ENCODE measurements at places on chromosomes 5 and 9.
A peak's percentile ranks its signal among the peaks of the same experiment; 100 is the strongest.

DNA sequence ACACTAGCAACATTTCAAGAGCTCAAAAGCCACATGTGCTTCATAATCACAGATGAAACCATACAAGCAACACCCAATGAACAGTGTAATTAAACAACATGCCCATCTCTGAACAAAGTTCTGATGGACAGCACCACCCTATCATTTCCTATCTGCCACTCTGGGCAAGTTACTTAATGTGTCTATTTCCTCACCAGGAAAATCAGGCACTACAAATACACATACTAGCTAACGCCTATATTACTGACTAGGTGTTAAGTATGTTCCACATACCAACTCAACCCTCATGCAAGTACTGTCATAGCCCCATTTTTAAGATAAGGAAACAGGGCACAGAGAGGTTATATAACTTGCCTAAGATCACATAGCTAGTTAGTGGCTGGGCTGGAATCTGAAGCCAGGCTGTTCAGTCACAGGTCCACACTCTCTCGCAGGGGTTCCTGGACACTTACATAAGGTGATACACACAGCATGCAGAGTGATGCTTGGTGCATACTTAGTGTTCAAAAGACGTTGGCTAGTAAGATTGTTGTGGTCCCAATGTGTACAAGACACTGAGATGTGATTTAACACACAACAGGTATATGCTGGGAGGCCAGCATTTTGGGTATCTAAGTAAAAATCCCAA, 24.2 kb downstream of the CORO2A start:
- DNase-seq, result no peak

GRCh38 chr9:122827761-122828093, 661 bp downstream of the PDCL start:
- no peak for DNase-seq

- DNase-seq, result no peak
Measured at GRCh38 chr5:84260939-84261338, 123.7 kb downstream of the EDIL3 start.

DNA sequence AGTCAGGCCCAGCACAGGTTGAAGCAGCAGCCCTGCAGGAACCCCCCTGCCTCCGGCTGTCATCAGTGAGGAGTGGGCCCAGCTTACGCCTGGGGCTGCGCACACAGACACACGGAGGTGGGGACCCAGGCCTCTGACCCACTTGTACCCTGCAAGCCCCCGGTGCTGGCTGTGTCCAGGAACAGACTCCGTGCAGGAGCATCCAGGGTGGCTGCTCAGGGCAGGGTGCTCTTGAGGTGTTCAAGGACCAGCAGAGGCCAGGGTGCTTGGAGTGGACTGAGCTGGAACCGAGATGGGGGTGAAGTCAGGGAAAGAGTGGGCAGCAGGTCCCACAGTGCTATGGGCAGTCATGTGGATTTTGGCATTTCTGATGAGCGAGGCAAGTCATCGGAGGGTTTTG, 199.5 kb downstream of the CACNA1B start:
- DNase-seq, result no peak

- DNase-seq, result no peak
Measured at GRCh38 chr9:129476821-129477611, 143.9 kb downstream of the C9orf50 start.

DNA sequence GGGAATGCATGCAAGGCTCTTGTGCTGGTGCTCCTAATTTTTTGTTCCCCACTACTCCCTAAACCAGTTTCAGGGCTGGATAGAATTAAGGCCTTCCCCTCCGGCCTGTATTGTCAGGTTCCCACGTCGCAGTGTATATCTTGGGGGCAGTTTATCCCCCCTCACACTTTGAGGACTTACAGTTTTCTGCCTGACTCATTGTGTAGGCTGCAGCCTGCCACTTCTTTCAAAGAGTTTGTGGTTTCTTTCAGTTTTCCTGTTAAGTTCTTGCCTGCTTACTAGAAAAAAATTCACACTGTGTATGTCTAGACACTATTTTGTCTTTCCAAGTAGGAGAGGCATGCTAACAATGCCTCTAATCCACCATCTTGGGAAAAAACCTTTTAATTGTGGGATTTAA, 28.4 kb upstream of the BTNL3 start:
- no peak for DNase-seq

DNA sequence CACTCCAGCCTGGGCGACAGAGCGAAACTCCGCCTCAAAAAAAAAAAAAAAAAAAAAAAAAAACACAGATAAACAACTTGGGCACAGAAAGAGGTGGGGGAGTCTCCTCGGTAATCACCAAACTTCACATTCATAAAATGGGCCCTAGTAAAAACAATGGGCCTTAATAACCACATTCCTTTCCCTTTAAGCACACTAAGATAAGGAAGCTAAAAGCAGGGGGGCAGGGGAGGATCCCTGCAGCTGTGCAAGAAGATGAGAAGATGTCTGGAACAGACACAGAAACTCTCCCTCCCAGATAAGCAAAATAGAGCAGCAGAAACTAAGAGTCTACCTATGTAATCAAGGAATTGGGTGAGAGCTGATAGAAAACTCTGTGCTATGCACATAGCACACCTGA, 111.2 kb upstream of the FAM174A start:
- no peak for DNase-seq

DNA sequence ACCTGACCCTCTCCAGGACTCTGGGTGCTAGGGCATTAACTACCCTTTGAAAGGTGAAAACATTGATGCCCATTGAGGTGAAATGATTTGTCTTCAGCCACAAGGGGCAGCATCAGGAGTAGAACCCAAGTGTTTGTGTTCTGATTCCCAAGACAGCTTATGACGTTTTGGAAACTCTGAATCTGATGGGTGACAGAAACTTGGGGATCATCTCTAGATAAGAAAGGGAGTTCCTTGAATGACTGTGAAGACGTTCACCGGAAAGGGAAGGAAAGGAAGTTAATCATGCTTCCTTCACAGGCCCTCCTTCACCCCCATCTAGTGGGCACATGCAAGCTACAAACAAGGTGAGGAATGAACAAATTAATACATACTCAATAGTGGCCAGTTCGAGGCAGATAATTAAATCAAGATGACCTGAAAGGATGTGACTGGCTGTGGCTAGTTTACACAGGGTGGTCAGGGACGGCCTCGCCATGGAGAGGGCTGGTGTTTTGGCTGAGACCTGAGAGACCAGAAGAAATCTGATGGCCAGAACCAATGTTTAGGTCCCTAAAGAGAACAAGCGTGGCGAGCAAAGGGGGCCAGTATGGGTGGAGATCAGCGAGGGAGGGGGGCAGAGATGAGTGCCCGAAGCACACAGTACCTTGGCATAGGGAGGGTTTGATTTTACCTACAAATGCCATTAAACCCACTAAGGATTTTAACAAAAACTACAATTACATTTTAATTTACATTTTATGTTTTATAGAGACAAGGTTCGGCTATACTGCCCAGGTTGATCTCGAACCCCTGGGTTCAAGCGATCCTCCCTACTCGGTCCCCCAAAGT, 937 bp upstream of the SLC26A2 start:
- DNase-seq, result peak; percentile 43

- DNase-seq, result no peak
Measured at GRCh38 chr5:172876578-172876977, 42.5 kb downstream of the ERGIC1 start.

DNA sequence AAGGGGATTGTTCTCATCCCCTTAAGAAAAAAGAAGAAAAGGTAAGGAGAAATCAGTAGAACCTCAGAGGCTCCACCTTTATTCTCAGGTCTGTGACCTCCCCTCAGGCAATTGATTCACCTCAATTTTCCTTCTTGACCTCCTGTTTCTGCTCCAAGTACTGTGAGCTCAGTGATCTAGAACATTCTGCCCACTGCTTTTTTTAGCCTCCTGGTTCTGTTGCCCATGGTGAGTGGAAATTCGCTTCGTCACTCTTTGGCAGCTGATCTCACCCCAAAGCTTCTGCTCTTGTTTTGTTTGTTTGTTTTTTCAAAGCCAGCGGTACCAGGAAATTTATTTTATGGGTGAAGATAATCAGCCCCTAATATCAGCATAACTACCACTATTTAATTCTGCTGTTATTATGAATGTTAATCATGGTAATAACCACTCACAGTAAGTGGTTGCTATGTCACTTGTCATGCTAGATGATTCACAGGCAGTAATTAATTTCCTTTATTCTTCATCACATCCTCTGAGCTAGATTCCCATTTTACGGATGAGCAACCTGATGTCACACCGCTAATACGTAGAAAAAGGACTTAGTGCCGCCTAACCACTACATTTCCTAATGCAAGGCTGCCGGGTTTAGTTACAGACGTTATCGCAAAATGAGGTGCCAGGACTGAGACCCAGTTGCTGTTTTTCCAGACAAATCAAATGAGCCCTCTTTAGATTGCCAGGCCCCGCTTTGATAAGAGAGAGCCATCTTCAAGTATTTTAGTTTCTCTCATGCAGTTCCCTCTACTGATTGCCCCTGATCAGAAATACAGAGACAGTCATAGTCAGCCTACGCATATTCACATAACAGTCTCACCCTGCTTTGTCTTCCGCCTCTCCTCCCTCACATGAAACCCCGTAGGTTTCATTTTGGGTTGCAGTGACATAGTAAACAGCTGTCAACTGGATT, 78.2 kb downstream of the CYFIP2 start:
- DNase-seq, result no peak

GRCh38 chr5:6814816-6815215, 101.6 kb downstream of the TENT4A start:
- DNase-seq, result no peak

GRCh38 chr5:59600153-59600552, 293.4 kb downstream of the PDE4D start:
- DNase-seq, result no peak

GRCh38 chr5:131019111-131019510, 145.9 kb downstream of the HINT1 start:
- DNase-seq, result no peak

DNA sequence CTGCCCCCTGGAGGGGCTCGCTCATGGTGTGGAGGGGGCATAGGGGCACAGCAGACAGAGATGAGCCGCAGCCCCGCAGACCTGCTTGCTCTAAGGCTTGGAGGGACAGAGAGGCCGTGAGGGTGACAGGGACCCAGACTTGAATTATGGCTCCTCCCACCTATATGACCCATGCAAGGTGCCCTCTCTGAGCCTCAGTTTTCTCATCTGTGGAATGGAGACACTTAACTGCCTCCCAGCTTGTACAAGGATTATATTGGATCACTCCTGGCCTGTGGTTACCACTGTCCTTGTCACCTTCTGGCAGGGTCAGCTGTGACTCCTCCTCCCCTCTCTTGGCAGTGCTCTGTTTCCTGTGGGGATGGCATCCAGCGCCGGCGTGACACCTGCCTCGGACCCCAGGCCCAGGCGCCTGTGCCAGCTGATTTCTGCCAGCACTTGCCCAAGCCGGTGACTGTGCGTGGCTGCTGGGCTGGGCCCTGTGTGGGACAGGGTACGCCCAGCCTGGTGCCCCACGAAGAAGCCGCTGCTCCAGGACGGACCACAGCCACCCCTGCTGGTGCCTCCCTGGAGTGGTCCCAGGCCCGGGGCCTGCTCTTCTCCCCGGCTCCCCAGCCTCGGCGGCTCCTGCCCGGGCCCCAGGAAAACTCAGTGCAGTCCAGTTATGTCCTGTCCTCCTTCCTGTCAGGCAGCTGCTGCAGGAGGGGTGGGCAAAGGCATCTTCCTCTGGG, 4.7 kb upstream of the CACFD1 start:
- DNase-seq, result no peak

GRCh38 chr5:80211327-80211726, 44.5 kb downstream of the SERINC5 start:
- DNase-seq, result no peak

DNA sequence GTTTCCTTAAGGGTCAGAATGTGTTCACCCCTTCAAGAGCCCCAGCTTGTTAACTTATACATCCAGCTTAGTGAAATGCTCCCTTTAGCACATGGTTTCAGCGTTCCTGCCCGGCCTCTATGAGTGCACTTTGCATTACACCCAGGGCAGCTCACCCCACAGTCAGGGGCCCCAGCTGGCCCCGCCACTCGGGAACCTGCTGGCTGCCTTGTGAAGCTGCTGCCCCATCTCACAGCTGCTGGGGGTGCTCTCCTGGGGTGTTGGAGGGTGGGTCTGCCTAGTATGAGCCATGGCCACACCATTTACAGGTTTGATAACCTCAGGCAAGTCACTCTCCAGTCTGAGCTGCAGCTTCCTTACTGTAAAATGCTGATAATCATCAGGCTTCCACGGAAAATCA, 32.2 kb downstream of the HRH2 start:
- no peak for DNase-seq

DNA sequence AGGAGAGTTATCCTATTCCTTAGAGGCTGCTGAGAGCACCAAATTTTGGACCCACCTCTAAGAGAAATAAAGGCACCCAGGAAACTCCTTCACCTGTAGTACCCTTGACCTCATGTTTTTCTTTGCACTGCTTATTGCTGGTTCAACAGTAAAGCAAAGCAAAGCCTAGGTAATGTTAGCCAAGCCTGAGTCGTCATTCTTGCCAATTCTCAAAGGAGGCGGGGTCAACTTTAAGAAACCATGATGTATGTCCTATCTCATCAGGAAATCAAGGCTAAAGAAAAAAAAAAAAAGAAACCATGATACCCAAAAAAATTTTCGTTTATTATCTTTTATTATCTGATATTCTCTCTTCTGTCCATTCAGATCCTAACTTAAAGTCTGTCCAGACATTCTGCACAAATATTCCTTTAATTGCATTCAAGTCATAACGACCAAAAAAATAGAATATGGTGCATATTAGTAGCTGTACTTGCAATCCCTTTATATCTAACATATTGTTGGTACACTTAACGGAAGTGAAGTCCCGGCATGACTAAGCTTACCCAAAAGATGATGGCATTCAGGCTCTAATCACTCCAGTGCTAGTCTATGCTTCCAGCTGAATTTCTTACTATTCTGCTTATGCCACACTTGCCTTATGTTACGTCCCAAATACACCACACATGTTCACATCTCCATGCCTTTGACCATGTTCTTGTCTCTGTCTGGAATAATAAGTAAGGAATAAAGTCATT, 1.8 kb downstream of the AUH start:
- DNase-seq, result no peak

DNA sequence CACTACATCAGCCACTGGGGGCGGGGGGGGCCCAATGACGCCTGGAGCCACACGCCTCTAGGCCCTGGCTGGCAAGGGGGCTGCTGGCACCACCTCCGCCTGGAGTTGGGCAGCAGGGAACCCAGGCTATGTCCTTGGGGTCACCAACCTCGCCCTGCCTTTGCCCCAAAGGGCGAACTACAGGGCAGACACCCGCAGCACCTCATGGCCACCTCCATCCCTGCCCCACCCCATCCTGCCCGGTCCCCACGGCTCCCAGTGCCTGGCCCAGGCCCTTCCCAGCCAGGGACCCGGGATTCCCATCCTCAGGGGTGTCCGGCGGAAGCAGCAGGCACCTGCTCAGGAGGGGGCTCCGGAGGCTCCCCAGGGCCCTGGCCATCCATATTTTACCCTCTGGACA, 37.0 kb downstream of the NACC2 start:
- DNase-seq, result no peak
